Cardiac fibroblast (primary cell): ENCODE measurements at places on chromosomes 13 and 19.

DNA sequence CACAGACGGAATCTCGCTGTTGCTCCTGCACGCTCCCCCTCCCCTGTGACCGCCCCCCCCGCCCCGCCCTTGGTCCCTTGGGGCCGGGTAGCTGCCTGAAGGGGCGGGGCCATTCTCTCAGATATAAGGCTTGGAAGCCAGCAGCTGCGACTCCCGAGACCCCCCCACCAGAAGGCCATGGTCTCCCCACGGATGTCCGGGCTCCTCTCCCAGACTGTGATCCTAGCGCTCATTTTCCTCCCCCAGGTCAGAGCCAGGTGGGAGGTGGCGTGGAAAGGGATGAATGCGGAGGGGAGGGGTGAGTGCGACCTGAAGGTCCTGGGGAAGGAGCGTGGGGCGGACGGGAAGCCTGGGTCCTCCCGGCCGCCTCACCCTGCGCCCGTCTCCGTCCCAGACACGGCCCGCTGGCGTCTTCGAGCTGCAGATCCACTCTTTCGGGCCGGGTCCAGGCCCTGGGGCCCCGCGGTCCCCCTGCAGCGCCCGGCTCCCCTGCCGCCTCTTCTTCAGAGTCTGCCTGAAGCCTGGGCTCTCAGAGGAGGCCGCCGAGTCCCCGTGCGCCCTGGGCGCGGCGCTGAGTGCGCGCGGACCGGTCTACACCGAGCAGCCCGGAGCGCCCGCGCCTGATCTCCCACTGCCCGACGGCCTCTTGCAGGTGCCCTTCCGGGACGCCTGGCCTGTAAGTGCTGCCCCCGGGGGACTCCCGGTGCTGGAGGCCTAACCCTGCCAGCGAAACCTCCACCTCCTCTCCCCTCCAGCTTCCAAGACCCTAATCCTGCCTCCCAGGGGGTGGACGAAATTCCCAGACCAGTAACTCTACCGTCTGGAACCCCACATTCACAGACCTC is at the start of gene DLL3:
Gene DLL3 (plus strand): TSS at position 150 of the 845 bp plus-strand sequence. CDS start 28 bp downstream, at position 178.
- DNase-seq = peak; percentile 13

- DNase-seq = no peak
Measured at GRCh38 chr13:73851104-73851503, 283.1 kb downstream of the KLF12 start.

DNA sequence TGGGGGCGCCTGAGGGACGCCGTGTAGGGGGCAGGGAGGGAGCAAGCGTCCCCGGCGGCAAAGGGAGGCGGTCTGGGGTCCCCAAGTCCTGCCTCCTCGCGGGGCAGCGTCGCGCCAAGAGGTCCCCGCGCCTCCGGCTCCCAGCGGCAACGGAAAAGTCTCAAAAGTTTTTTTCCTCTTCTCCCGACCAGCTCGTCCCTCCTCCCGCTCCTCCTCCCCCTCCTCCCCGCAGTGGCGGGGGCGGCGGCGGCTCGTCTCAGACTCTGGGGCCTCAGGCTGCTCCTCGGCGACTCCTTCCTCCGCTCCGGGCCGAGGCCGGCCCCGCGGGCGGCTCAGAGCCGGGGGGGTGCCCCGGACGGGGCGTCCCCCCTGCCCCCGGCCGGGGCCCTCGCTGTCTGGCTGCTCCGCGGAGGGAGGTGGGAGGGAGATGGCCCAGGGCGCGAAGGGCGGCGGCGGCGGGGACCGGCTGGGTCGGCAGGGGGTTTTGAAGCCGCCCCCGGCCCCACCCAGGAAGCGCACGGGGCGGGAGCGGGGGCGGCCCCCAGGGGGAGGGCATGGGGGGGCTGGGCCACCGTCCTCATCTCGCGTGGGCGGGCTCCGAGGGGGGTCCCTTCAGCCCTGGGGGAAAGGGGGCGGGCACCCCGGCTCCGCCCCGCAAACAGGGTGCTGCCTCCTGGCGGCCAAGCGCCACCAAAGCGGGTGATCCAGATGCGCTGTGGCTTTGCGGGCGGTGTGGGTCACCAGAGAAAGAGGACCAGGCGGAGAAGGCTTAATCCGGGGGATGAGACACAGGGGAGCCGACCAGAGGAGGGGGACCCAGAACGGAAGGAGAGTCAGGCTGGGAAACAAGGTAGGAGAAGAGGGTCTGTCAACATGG is at the start of gene TGFB1:
Gene TGFB1 (minus strand): TSS at position 457 of the 877 bp plus-strand sequence. CDS start 878 bp downstream, outside the sequence.
- peak; percentile 95 for DNase-seq

GRCh38 chr19:47111006-47111621 is 2.5 kb downstream of the ZC3H4 start:
- no peak for DNase-seq

- peak; percentile 70 for DNase-seq
Measured at GRCh38 chr19:17333611-17334413, 843 bp downstream of the ANO8 start.

DNA sequence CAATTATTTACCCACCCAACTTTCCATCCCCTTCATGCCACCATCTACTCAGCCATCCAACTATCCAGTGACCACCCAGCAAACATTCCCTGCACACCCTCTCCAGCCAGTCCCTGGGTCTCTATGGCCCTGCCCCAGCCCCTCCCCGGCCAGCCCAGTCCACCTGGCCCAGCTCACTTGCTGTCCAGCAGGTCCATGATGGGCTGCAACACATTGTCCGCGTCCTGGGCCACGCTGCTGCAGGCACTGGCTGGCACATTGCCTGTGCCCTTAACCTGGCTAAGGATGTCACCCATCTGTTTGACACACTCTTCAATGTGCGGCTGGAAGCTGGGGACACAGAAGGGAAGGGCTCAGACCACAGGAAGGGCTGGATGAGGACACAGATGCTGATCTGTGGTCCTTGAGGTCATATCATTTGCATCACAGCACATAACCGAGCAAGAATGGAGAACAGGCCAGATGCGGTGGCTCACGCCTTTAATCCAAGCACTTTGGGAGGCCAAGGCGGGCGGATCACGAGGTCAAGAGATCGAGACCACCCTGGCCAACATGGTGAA is 61.6 kb downstream of the UNC13A start:
- no peak for DNase-seq

- DNase-seq = peak; percentile 82
Measured at GRCh38 chr19:50658441-50659317, 9.4 kb downstream of the C19orf81 start.

DNA sequence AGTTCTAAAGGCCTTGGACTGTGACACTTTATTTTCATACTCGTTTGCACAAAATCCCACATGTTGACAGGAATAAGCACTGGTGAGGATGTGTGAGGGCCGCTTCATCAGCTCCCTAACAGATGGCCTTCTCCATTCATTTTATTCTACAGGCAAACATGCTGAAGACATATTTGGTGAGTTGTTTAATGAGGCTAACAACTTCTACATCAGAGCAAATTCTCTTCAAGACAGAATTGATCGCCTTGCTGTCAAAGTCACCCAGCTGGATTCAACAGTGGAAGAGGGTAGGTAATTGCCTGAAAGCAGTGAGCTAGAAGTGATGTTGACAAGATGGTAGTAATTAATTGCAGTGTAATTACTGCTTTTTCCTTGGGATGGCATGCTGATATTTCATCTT is 95.7 kb downstream of the GPR12 start:
- no peak for DNase-seq
